COLO829 (cell line): ENCODE measurements at places on chromosomes 3 and 15.
A peak's percentile ranks its signal among the peaks of the same experiment; 100 is the strongest.

GRCh38 chr15:89587955-89588354 lies 12.7 kb downstream of the TICRR start:
- DNase-seq, result no peak

DNA sequence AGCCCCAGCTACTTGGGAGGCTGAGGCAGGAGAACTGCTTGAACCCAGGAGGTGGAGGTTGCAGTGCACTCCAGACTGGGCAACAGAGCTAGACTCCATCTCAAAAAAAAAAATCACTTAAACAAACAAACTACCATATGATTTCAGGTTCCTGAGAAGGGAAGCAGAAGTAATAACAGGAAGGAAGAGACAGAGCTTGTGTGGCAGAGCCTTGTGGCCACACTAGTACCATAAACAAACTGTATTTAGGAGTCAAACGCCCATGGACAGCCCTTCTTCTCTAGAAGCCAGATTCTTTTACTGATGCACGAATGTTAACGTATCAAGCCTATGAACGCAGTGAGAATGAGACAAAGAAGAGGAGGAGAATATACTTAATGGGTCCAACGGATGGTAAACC lies 12.0 kb downstream of the MTMR10 start:
- DNase-seq, result no peak

DNA sequence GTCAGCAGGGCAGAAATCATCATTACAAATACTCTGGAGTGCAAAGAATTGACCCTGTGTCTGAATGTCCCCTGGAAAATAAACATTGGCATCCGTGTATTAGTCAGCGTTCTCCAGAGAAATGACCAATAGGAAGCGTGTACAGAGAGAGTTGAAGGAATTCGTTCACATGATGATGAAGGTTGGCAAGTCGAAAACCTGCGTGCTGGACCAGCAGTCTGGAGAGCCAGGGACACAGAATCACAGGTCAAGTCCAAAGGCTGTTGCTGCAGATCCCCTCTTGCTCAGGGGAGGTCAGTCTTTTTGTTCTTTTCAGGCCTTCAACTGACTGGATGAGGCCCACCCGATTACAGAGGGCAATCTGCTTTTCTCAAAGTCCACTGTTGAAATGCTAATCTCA lies 16.6 kb downstream of the GP9 start:
- DNase-seq, result peak; percentile 49

- no peak for DNase-seq
Observed at GRCh38 chr3:66017591-66017990, 21.1 kb downstream of the MAGI1 start.

GRCh38 chr15:32838820-32839219 lies 121.0 kb downstream of the GREM1 start:
- no peak for DNase-seq

DNA sequence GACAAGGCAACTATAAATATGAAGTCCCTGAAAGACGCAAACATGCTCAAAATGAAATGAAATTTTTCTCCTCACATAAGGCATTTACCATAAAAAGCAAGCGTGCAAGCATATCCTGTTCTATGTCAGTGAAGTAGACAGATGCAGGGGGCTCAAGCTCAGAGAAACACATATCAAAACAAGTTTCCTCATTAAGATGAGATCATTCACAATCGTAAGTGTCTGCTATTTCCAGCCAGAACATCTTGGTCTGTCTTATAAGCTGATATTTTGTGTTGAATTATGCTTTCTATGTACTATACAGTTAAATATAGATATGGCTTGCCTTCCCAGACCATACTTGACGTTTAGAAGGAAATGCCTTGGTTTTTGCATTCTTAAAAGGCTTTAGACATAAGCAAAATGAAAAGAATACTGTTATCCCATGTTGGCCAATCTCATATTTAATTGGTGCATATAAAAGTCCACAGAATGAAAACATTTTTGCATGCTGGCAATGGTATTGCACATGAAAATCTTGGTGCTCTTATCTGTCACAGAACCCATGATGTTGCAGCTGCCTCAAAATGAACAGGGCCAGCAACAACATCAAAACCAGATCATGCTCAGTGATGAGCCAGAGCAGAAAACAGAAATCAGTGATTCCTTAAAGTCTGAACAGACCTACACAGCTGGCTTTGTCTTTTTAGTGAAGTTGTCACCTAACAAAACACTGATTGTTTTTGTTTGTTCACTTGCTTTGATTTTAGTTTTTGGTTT lies 65.4 kb downstream of the SIDT1 start:
- no peak for DNase-seq

DNA sequence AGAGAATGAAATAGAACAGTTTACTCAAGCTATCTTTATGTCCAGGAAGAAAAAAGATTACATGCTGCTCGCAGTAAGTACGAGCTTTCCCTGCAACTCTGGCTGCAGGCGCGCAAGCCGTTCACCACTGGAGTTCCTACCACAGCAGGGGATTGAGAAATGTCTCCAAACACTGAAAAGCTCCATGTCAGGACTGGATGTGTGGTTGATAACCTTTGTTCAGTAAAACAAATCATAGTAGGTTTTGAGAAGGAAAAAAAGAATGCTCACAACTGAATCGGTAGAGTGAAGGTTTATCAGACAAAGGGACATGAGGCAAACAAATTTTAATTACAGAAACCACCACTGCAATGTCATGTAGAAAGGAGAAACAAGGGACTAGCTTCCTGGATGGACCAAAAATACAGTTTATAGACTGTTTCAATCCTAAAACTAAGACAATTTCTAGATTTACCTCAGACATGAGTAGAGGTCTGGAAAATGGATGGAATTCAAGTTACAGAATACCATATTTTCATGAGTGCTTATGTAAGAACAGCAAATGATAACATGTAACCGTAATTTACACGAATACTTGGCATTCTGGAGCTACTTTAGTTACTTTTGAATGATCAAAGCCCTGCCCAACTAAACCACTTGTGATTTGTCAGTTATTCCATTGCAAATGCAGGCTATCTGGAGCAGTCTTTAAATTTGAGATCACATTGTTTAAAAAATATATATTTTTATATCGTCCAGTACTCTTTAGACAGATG lies 471.1 kb downstream of the SHQ1 start:
- DNase-seq, result no peak

- DNase-seq, result no peak
Observed at GRCh38 chr3:138473391-138473790, 39.0 kb downstream of the ESYT3 start.

DNA sequence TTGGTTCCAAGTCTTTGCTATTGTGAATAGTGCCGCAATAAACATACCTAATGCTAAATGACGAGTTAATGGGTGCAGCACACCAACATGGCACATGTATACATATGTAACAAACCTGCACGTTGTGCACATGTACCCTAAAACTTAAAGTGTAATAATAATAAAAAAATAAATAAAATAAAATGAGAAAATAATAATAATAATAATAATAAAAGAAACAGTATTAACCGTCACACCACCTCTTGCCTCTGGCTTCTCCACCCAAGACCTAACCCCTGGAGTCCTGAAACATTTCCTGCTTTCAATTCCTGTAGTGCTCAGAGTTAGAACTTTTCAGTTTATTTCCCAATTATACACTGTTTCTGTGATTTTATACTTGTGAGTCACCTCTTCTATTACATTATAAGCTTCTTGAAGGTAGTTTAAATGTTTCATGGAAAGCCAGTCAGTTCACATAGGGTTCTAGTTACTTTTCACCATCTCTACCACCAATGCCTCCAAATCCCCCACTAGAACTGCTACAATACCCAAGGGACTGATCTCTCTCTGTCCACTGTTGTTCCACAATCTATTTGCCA lies 18.4 kb upstream of the GHSR start:
- DNase-seq, result no peak
